Transverse colon (tissue), 4 donors: ENCODE measurements at places on chromosomes 4 and X.
A peak's percentile ranks its signal among the peaks of the same experiment; 100 is the strongest.

GRCh38 chrX:9724711-9725110 lies 40.9 kb downstream of the GPR143 start:
- DNase-seq, result no peak

- DNase-seq, result no peak
Measured at GRCh38 chr4:145388043-145388442, 93.6 kb upstream of the SMAD1 start.

DNA sequence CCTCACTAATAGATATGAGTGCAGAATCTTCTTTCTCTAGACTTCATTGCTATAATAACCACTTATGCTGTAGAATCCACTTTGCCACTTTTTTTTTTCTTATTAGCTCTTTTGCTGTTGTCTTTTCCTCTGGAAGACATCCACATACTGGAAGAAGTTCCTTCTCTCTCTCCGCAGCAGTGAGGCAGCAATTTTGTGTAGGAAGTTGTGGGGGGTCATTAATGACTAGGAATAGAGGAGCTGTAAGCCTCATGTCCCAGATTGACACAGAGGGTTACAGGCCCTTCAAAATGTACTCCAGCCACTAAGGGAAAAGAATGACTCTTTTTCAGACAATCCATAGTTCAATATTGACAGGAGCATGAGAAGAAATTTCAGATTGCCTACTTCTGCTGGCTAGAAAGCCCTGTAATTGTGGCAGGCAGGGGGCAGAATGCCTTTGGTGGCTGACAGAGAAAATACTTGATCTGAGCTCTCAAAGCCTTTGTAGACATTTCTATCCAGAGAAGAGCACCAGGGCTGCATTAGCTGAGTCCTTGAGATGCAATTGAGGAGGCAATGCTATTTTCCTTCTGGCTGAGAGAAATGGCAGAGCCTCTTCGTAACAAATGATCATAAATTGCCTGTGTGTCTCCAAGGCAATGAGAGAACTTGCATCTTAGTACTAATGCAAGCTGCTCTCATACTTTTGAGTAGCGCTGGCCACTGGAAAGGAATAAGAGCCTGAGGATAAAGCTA lies 856.2 kb downstream of the STIM2 start:
- no peak for DNase-seq

DNA sequence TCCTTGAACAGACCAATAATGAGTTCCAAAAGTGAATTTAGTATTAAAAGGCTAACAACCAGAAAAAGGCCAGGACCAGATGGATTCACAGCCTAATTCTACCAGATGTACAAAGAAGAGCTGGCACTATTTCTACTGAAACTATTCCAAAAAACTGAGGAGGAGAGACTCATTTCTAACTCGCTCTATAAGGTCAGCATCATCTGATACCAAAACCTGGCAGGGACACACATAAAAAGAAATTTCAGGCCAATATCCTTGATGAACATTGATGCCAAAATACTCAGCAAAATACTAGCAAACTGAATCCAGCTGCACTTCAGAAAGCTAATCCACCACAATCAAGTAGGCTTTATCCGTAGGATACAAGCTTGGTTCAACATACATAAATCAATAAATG lies 35.8 kb upstream of the USP46 start:
- no peak for DNase-seq

DNA sequence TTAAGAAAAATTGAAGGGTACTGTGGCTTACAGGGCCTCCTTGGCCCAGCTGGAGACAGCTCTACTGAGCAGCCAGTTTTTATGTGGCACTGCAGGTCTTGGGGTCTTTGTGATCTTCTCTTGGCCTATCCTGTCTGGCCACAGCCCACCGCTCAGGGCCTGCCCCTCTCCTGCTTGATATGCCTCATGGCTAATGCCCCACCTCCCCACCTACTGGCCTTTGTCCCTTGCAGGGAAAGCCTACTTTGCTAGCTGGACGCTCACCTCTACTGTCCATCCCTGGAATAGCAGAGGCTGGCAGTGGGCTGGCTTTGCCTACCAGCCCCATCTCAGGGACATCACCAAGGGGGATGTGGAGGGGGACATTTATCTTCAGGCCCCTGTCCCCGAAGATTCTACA lies 134.1 kb downstream of the PJA1 start:
- no peak for DNase-seq

GRCh38 chrX:2676794-2677675 lies 14.1 kb upstream of the CD99 start:
- DNase-seq, result no peak

- DNase-seq, result no peak
Measured at GRCh38 chr4:23814587-23814986, 75.3 kb downstream of the PPARGC1A start.

DNA sequence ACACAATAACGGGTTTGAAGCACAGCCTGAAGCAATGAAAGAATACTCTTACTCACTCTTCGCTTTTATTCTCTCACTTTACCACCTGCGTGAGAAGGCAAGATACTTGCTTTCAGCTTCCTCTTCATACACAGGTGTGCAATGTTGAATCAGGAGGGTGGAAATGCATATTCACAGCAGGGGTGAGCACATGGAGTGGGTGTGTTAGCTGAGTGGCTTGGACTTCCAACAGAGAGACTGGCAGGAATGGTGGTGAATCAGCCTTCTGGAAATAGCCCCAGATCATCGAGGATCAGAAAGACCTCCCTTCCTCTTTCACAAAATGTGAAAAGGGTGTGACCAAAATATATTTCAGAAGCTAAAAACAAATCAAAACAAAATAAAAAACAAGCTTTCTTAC lies 521.2 kb downstream of the STIM2 start:
- no peak for DNase-seq

DNA sequence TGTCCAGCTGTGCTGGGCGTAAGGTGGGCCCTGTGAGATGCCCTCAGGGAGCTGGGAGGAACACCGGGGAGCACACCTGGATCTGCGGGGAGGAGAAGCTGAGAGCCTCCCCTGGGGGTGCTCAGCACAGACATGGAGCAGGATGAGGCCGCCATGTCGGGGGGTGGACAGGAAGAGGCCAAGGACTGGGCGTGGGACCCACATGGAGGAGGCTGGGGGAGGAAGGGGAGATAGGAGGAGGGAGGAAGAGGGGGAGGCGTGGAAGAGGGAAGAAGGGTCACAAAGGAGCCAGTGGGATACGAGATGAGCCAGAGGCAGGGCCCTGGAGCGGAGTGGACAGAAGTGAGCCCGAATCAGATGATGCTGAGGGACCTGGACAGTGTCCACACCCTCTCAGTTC lies 66.3 kb downstream of the ZFYVE28 start:
- DNase-seq, result peak; percentile 4

DNA sequence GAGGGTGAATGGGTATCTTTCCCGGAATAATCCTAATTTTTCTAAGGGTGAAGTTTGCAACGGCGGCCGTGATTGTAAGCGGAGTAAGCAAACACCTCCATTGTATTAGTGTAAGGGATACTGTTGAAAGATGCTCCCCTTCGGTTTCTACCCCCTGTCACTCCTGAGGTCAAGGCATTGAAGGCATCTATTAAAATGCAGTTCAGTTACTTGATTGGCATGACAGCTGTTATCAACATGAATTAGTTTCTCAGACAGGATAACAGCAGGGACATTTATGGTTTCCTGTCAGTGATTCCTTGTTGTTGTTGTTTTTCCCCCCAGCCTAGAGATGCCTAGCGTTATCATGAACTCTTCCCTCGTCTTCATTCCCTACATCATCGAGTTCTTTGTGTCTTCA lies 552 bp downstream of the SLC25A14 start:
- no peak for DNase-seq

DNA sequence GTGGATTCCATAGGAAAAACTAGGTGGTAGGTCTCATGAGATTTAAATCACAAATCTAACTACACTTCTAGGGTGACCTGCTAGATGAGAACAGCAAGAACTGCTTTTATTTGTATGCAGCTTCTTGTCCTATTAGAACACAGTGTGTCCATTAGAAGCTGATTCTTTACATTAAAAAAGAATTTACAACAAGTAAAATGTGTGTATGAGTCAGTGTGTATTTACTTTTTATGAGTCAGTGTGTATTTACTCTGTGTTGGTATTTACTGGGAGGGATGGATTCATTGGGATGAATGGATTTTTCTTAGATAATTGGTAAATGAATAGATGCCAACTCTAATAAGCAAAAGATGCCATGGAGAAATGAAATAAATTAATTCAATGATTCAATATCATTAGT lies 40.6 kb upstream of the XPNPEP2 start:
- no peak for DNase-seq

GRCh38 chr4:121192480-121192879 lies 28.4 kb upstream of the TNIP3 start:
- DNase-seq, result no peak

DNA sequence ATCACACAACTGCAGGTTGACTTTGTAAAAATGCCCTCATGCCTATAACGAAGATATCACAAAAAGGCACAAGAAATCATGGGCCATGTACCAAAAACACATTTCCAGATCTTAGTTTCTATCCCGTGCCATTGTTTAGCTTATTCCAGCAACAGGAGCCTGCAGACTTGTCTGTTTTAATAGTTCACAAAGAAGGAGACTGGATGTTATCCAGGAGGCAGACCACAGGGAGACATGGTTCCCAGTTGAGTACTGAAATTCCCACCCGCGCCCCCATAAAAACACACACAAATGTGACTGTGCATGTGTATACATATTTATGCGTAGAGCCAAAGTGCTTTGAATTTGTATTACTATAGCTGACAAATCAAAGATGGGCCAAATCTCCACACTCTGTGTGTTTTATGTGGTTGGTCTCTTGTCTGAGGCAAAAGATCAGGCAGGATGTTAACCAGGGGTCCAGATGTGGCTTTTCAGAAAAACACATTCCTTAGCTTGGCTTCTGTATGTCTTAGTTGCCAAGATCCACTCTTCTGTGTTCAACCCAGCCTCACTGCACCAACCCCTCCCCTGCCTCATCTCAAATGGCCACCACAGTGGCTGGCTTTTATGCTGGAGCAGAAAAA lies 469.2 kb upstream of the DIPK2B start:
- DNase-seq, result no peak

DNA sequence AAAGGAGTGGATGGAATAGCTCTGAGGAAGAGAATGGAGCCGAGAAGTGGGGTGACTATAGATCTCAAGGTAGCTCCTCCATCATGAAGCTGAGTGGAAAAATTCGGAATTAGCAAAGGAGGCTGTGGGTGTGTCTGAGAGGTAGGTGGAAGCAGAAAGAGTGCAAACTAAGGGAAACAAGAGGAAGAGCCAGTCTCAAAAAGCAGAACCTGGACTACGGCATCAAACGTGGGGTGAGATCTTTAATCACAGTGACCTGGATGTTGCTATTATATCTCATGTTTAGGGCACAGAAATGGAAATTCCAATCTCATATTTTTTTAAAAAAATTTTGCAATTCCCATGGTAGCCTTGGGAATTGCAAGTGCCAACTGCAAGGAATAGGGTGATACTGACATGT lies 162.5 kb upstream of the RASGEF1B start:
- DNase-seq, result no peak

DNA sequence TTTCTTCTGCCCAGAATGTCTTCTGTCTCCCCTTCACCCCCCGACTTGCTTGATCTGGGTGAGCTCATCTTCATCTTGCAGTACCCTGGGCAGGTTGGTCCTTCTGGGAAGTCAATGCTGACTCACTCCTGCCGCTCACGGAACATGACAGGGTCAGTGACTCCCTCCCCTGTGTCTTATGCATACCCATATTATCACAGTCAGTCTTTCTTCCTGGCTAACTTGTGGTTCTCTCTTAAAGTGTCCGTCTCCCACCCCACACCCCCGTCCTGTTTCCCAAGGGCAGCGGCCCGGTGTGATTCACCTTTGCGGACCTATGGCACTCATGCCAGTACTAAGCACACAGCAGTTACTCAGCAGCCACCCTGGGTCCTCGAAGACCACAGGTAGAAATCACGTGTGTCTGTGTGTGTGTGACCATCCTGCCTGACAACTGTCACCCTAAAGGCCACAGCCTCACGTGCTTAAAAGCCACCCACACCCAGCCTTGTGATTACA lies 17.7 kb downstream of the IQSEC2 start:
- DNase-seq, result no peak

- DNase-seq, result no peak
Measured at GRCh38 chr4:44623676-44624075, 27.7 kb downstream of the YIPF7 start.

- DNase-seq, result peak; percentile 52
Measured at GRCh38 chrX:40622479-40623138, 619 bp upstream of the MPC1L start.

- no peak for DNase-seq
Measured at GRCh38 chrX:24231131-24231540, 81.6 kb downstream of the ZFX start.

DNA sequence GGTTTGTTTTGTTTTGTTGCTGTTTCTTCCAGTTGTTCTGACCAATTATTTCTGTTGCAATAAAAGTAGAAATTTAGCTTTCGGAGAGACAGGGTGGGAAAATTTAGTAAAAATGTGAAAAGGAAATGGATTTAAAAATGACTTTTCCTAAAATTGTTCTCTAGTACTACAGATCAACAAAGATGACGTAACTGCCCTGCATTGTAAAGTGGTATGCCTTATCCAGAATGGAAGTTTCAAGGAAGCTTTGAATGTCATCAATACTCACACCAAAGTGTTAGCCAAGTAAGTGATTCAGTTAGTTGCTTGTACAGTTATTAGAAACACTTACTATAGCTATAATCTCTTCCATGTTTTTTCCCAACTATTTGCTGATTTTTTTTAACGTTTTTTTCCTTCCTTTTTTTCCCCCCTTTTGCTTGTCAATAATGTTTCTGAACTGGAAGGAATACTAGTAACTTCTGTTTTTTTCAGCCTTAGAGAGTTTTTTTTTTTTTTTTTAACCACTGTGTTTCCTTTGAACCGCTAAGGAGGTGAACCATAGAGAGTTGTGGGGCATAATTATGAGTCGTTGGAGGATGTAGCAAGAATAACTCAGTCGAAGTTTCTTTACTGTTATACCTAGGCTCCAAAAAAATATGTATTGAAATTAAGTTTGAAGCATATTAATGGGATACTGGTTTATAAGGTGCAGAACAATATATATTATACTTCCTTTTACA lies 2.2 kb downstream of the SRP72 start:
- no peak for DNase-seq

- DNase-seq, result no peak
Measured at GRCh38 chrX:9416562-9417348, 48.1 kb upstream of the TBL1X start.

DNA sequence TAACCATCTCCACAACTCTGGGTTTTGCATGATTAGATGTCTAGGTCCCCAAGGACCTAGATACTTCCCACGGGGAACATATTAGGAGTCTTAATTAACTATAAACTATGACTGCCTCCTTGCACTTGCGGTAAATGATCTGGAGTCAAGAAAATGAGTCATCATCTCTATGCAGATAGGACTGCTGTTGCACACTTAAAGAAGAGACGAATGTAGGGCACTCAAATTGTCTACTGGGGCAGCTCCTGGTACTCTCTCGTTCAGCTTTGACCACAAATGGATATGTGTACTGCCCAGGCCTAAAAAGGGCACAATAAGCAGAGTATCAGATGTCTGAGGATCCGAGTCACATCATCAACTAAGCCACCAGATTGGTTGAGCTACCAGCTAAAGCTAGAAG lies 1783.4 kb upstream of the AGA start:
- no peak for DNase-seq

DNA sequence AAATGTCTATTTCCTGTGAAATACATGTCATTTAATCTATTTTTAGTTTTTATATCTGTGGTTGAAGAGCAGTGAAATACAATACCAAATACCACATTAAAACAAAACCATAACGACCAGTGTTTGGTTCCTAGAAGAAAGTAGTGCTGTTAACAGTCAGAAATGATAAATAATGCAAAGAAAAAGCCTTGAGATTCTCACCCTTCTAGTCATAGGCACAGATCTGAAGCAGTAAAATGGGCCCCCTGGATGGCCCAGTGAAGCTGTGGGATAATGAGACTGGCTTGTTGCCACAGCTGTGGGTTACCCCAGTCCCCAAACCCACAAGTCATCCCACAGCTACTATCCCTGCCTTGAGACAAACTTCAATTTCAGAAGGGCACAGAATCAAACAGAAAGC lies 137.3 kb upstream of the RPL34 start:
- DNase-seq, result no peak
